ENCODE measurements at places on chromosomes 1 and 21. TPM values are rescaled to one million over a fixed set of nuclear protein-coding genes. Genes with fewer than 3 reads are reported as not detected.

Gene CHD5
- total RNA-seq, result 0.13 TPM

Gene WNT3A
- not detected for total RNA-seq

Gene CD1C
- not detected for total RNA-seq

Gene GBP6
- not detected for total RNA-seq

Measured in smooth muscle cell of the pulmonary artery (primary cell).